Stimulated activated CD4-positive, alpha-beta T cell treated with anti-CD3 and anti-CD28 coated beads, Interleukin-4, amount 100 ng/mL, for 24 hours (primary cell): ENCODE measurements at places on chromosomes 11 and 22.

GRCh38 chr11:3165916-3166267, 782 bp upstream of the OSBPL5 start:
- no peak for DNase-seq

- no peak for DNase-seq
These were observed 8.3 kb downstream of the SLC37A2 start for GRCh38 chr11:125071435-125071834.

DNA sequence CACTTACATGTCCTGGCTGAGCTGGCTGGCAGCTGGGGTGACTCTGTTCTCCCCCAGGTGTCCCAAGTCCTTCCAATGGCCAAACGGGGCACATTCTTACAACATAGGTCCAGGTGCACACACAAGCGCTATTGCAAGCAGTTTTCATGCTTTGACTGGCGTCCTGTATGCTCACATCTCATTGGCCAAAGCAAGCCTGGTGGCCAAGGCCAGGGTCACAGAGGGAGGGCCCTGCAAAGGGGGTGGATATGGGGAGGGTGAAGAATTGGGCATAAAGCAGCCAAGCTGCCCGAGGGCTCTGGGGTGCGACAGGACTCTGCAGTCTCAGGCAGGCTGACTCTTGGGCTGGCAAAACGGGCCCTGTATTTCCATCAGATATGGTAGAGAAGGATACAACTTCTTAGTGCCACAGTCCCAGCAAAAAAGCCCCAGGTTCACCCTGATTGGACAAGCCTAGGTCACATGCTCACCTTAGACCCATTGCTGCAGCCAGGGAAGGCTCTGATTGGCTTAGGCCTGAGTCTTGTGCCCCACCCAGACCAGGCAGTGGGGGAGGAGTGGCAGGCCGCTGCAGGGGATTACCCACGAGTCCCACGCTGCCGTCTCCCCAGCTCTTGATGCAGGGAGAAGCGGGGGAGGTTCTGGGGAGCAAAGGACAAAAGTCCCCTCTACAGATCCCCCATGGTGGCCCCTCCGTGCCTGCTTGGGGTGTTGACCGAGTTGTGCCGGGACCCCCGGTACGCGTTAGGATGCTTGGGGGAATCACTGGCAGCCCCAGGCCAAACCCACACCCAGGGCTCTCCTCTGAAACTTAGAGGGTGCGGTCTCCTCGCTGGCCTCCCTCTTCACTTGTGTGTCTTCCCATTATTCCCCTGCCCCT, 110.8 kb downstream of the ARHGAP8 start:
- no peak for DNase-seq

DNA sequence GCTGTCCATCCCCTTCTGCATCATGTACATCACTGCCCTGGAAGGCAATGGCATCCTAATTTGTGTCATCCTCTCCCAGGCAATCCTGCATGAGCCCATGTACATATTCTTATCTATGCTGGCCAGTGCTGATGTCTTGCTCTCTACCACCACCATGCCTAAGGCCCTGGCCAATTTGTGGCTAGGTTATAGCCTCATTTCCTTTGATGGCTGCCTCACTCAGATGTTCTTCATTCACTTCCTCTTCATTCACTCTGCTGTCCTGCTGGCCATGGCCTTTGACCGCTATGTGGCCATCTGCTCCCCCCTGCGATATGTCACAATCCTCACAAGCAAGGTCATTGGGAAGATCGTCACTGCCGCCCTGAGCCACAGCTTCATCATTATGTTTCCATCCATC, 337 bp downstream of the OR52B6 start:
- no peak for DNase-seq

GRCh38 chr11:5196067-5196466, 4.4 kb downstream of the OR51V1 start:
- DNase-seq, result no peak

- peak; percentile 48 for DNase-seq
These were observed 22.3 kb downstream of the KCNQ1 start for GRCh38 chr11:2466869-2467694.

DNA sequence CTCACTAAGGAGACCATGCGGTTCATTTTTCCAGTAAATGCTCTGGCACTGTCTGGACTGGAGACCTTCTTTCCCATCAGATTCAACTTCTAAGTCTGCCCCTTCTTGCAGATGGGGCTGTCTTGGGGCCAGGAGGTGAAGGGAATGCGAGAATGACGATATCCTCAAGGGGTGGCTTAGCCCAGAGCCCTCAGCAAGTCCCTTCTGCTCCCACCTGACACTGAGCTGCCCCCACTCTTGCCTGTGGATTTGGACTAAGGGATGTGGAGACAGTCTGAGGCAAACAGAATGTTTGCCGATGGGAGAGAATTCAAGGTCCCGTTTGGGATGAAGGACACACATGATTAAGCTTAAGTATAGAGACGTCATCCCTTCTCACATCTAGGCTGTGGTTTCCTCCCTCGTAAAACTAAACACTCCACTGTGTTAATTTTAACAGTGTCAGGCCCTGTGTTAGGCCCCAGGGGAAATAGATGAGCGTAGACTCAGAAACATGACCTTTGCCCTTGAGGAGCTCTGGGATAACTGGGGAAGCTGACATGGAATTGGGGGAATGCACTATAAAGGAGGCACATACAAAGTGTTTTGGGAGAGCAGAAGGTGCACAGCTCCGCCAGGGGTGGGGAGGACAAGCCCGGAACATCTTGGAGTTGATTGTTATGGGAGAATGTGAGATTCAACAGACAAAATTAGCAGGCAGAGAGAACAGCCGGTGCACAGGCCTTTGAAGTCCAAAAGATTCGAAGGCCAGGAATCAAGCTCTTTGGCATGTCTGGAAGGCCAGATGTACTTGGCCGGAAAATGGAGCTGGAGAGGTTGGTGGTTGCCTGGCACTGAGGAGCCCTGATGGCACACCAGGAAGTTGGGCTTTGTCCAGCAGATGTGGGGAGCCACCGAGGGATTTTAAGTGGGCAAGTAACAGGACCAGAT, 71.6 kb downstream of the ST3GAL4 start:
- no peak for DNase-seq
